ENCODE measurements at places on chromosomes 2 and 18.
A peak's percentile ranks its signal among the peaks of the same experiment; 100 is the strongest.

- DNase-seq = no peak
Measured at GRCh38 chr2:35803126-35803525, 552.5 kb upstream of the CRIM1 start.

GRCh38 chr2:74585406-74586185, 31.1 kb downstream of the DOK1 start:
- DNase-seq = peak; percentile 7

DNA sequence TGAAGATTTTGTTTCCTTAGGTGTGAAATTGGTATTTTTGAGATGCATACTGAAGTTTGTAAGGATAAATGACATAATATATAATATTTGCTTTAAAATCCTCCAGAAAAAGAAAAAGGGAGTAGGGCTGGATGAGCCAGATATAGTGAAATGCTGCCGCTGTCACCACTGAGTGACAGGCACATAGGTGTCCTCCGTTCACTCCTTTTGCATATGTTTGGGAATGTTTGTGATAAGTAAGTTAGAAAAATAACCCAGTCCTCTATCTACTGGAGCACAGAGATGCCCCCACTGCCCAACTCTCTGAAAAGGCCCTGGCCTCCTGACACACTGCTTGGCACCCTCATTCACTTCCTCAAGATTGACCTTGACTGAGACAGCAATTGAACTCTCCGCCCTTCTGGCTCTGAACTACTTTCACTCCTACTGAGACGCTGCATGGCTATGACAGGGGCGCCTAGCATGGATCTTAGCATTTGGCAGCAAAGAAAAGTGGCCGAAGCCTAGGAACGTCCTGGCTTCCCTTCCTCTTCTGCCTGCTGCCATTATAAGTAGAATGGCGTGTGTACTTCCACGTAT, 10.1 kb downstream of the ID2 start:
- DNase-seq = no peak

GRCh38 chr2:153059338-153060052, 341.1 kb downstream of the ARL6IP6 start:
- DNase-seq = no peak

DNA sequence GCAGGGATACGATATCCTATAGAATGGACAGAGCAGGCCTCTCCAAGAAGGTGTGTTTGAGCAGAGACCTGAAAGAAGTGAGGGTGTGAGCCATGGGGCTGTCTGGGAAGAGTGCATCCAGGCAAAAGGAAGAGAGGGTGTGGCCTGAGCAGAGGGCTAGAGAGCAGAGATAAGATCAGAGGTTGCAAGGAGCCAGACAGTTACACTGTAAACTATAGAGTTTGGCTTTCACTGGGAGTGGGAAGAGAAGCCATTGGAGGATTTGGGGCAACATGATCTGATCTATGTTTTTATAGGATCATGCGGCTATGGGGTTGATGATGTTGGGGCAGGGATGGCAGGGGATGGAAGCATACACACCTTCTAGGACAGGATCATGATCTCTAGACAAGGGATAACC, 124.1 kb upstream of the MAP3K20 start:
- no peak for DNase-seq

GRCh38 chr2:108073415-108074072, 87.2 kb downstream of the SLC5A7 start:
- no peak for DNase-seq

GRCh38 chr2:207244971-207245925, 79.5 kb upstream of the KLF7 start:
- DNase-seq = no peak

DNA sequence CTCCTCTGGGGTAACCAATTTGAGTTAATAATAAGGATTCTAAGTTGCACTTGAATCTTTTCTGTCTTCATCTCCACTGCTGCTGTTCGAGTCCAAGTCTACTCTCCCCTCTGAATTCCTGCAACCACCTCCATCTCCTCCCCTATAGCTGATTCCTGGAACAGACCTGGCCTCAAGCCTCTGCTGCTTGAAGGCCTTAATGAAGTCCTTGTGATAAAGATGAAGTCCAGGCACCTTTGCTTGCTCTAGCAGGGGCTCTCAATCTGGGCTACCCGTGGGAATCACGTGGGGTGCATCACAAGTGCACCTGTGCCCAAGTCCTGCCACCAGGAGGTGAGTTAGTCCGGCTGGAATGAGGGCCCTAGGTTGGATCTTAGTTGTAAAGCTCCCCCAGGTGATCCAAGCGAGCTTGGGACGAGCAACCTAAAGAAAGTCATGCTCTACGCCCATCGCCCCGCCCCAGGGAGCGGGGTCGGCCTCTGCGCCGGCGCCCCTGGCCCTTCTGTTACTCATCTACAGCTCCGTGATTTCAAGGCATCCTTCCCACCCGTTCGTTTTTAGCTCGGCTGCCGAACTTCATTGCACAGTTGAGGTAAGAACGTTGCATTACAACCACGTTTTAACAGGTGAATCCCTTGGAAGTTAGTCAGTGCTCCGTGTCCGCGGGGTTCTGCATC, 905 bp upstream of the IAH1 start:
- DNase-seq = peak; percentile 45

DNA sequence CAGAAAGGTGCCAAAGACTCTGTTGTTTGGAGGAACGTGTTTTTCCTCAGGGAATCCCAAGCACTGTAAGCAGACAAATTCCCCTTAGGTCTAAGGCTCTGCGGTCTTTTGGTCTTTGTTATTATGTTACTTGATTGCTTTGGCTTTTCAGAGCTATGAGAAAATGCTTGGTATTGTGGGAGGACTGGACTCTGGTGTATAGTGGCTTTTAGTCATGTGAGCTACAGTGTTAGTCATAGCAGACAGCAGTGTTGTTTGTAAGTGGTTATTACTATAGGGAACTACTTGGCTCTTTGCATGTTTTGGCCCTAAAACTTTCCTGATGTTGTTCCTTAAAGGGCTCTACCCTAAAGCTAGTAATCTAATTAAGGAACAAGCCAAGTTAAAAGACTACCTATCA, 956.2 kb upstream of the LRATD1 start:
- DNase-seq = no peak

DNA sequence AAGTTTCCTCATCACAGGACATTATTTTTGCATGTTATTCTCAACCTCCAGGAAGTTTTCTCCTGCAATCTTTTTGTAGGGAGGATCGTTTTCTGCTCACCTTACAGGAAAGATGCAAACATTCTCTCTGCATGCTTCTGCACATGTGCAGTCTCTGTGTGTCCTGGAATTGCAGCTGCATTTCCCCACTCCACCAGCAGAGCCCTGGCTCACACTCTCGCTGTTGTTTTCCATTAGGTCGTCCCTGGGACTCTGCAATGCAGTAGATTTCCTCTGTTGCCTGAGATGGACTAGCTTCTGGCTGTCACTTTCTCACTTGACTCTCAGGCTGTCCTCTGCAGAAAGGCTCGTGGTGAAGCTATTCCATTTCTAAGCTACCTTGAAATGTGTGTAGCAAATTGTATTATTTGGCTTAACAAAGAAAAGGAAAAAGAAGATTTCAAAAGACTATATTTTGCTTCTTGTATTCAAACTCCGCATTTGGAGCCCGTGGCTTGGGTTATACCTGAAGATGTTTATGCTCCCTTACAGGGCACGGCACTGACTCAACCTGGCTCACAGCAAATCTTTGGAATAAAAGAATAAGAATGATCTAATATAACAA, 346.7 kb downstream of the RAD51AP2 start:
- DNase-seq = no peak

- no peak for DNase-seq
Measured at GRCh38 chr2:224055101-224055500, 16.0 kb upstream of the SERPINE2 start.

GRCh38 chr2:102439065-102439695, 16.2 kb downstream of the IL18RAP start:
- no peak for DNase-seq
